ENCODE measurements at places on chromosomes 12 and 14.

GRCh38 chr14:99035712-99036610 is 236.0 kb downstream of the BCL11B start:
- DNase-seq: no peak

GRCh38 chr12:7034464-7034863 is 16.2 kb upstream of the LPCAT3 start:
- DNase-seq: no peak

- no peak for DNase-seq
These were observed 1109.8 kb downstream of the TMTC2 start for GRCh38 chr12:83796531-83796930.

DNA sequence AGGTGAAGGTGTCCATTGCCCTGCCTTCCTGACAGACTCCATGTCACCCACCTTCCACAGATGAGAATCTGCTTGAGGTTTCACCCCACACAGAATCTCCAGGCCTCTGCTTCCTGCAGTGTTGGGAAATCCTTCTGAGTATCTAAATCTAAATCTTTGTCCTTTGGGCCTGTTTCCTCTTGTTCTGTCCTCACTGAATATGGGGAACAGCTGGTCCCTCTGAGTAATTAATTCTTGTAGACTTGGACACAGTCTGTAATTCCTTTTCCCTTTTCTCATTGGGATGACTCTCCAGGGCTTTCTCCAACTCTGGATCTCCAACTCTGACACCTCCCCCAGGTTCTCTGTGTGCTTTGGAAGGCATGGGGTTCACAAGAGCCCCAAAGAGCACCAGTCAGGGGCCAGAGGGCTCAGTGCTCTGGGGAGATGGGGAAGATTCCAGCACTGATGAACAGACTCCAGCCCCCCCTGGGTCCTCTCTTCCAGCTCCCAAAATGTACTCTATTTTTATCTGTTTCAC is 2.3 kb upstream of the ACVRL1 start:
- DNase-seq: no peak

- no peak for DNase-seq
These were observed 117.2 kb downstream of the RGS6 start for GRCh38 chr14:72049462-72049861.

- DNase-seq: no peak
These were observed 48.7 kb upstream of the BCL11B start for GRCh38 chr14:99320621-99321235.

GRCh38 chr12:55132816-55133215 is 6.6 kb downstream of the OR9K2 start:
- no peak for DNase-seq

DNA sequence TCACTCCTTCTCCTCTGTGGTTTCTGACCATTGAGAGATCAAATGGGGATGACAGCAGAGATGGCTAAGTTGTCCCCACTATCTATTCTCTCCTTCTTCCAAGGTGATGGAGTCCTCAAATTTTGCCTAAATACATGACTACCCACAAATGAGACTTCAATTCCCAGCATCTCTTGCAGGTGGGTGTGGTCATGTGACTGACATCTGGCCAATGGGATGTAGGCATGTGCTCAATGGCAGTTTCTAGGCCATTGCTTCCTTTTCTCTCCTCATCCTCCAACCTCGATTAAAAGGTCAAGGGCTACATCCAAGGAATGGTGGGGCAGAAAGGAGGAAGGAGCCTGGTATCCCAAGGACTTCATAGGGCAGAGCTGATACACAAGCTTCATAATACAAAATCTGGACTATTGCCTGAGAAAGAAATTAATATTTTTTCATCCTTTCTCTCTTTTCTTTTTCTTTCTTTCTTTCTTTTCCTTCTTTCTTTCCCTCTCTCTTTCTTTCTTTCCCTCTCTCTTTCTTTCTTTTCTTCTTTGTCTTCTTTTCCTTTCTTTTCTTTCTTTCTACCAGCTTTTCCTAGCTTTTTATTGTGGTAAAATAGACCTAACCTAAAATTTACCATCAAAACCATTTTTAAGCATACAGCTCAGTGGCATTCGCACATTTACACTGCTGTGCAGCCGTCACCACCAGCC is 100.9 kb upstream of the PRB2 start:
- no peak for DNase-seq

DNA sequence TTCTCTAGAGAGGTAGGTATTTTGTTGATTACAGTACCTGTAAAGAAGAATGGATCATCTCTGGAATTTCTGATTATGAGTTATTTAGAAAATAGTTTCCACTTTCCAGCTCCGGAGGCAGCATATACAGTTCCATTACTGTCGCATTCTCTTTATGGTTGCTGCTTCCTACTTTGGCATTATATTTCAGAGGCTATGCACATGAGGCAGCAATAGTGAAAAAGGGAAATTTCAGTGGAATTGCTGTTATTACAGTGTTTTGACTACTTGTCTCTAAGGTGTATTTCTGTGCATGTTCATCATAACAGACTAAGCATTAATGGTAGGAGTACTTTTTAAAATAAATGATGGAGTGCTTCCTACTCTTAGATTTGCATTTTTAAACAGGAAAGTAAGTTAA is 10.2 kb downstream of the GNG2 start:
- DNase-seq: no peak

DNA sequence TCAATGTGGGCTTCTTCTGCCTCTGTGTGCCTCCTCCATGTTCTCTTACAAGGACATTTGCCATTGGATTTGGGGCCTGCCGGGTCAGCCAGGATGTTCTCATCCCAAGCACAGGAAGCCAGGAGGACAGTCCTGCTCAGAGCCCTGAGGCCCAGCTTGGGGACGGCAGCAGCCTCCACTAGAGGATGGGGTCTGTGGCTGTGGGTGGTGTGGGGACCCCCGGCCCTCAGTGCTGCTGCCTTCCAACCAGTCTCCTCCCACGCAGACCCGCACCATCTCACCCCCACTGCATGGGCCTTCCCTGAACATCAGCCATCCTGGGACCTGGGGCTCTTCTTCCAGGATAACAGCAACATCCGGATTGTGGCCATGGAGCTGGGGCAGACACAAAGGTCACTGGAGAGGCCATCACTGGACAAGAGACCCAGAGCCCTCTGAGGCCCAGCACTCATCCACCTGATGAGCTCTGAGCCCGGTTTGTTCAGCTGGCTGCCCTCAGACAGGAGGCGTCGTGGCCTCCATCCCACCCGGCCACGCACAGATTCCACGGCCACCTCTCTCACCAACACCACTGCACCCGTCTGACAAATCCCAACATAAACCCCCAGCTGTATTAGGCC is 56.5 kb upstream of the C14orf180 start:
- no peak for DNase-seq

GRCh38 chr14:101361044-101361443 is 200.3 kb upstream of the DIO3 start:
- DNase-seq: no peak

GRCh38 chr14:34036319-34036766 is 85.5 kb upstream of the EGLN3 start:
- no peak for DNase-seq

- no peak for DNase-seq
These were observed 28.1 kb downstream of the ARF6 start for GRCh38 chr14:49920935-49921334.

- DNase-seq: no peak
These were observed 482.8 kb downstream of the MED13L start for GRCh38 chr12:115794659-115795081.

DNA sequence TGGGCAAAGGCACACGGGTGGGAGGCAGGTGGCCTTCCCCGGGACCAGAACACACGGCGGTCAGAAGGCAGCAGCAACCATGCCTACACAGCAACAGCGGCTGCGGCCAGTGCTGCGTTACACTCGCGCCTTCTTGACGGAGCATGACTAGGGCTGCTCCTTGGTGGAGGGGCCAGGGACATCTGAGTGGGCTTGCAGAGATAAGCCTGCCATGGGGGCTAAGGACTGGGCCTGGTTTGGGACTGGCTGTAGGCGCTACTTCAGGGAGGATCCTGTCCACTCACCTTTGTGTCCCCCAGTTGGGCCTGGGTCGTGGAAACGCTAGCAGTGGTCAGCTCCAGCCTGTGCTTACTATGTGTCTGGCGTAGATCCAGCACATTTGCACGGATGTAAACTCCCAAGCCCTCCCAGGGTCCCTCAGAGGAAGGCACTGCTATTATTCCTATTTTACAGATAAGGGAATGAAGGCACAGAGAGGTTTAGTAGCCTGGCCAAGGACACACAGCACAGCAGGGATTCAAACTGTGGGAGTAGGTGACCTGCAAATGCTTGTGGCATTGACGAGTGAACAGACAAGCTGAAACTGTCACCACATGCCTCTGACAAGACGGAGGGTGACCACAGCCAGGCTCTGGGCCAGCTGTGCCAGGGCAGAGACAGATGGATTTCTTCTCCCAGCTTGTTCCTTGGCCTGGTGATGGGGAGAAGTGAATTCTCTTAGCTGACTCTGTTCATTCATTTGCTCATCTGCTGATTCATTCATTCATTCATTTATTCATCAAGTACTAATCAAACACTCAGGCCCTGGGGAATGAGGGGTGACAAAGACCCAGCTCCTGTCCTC is 31.9 kb upstream of the DLK1 start:
- DNase-seq: no peak

DNA sequence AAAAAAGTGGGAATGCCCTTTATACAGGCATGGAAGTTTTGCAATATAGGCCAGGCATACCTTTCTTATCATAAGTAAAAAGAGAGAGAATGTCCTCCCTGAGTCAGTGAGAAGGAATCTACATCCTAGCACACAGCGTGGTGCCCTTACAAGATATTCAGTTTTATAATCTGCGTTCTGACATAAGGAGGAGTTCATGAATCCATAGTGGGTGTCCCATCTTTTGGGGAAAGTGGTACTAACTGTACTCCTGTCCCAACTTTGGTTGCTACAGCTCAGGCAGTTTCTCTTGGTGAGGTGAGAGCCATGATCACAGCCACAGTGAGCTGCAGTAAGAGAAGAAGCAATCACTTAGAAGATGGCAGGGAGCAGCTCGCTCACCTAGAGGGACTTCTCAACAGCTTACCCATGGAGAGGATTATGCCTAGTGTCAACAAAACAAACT is 332.9 kb downstream of the BCAT1 start:
- DNase-seq: no peak

GRCh38 chr12:124438437-124439056 is 128.9 kb downstream of the NCOR2 start:
- no peak for DNase-seq

GRCh38 chr14:103130017-103130764 is 6.9 kb downstream of the TNFAIP2 start:
- no peak for DNase-seq

DNA sequence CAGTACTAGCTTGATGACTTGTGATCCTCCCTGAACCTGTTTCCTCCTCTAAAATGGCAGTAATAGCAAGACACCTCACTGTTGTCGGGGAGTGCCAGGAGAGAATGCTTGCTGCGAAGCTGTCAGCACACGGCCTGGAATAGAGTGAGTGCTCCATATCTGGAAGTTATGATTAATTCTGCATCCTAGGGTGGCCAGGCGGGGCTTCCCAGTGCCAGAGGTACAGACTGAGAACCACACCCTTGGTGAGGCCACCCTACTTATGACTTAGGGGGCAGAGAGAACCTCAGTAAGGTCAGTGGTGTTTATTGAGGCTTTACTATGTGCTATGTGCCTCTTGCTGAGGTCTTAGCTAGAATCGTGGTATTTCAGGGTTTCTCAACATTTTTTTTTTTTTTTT is 20.1 kb downstream of the MORN3 start:
- no peak for DNase-seq

- no peak for DNase-seq
These were observed 325.5 kb upstream of the RTL1 start for GRCh38 chr14:101228949-101229541.

GRCh38 chr12:117039891-117040309 is 59.3 kb downstream of the TESC start:
- DNase-seq: no peak

GRCh38 chr14:51723990-51724389 is 72.3 kb downstream of the FRMD6 start:
- no peak for DNase-seq

- DNase-seq: no peak
These were observed 20.5 kb upstream of the GPR132 start for GRCh38 chr14:105085766-105086165.

DNA sequence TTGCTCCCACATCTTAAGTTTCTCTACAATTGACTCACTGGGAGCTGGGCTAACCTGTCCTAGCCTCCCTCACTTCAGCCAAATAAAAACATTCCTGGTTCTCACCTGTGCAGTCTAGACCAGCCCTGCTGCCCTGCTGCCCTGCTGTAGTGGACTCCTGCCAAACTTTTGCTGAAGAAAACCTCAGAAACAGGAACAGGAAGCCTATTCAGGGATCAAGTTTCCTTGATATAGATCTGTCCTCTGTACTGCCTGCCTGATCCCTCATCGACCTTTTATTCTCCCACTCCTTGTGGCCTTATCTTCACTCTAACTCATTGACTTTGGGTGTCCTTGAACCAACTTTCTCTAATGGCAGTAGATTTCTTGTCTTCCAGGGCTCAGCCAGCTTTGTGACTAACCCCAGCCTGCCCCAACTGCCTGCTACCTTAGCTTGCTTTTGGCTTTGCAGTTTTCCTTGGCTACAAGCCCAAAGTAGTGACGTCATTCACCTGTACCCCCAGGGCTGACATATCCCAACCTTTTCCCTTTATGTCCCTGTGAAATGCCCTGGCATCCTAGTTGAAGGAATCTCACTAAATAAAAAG is 234.8 kb downstream of the DUSP6 start:
- DNase-seq: no peak

GRCh38 chr14:65371784-65372183 is 40.7 kb upstream of the FUT8 start:
- no peak for DNase-seq

GRCh38 chr12:67747869-67748742 is 99.6 kb downstream of the DYRK2 start:
- no peak for DNase-seq

- DNase-seq: no peak
These were observed 50.5 kb downstream of the RALGAPA1 start for GRCh38 chr14:35758523-35759129.

DNA sequence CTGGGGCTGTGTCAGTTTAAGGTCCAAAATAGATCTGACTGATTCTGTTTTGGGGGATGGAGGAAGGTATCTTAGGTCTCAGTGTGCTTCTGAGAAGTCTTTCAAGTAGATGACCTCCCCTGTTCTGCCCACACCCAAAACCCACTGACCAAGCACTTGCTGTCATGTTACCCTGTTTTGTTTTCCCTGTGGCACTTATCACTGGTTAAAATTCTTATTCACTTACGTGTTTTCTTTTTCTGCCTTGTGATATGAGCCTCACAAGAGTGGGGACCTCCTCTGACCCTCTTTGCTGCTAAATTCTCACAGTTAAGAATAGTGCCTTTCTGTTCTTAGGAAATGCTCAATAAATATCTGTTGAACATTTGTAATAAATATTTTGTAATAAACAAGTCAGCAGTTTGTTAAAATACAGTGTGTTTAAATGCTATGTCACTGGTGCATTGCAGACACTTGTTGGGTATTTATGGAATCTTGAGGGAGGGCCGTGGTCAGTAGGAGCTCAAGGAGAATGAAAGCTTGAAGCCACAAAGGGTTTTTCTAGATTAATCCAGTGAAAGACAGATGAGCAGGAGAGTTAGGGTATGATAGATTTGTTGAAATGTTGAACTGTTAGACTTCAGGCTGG is 20.9 kb downstream of the PLEKHA5 start:
- no peak for DNase-seq

DNA sequence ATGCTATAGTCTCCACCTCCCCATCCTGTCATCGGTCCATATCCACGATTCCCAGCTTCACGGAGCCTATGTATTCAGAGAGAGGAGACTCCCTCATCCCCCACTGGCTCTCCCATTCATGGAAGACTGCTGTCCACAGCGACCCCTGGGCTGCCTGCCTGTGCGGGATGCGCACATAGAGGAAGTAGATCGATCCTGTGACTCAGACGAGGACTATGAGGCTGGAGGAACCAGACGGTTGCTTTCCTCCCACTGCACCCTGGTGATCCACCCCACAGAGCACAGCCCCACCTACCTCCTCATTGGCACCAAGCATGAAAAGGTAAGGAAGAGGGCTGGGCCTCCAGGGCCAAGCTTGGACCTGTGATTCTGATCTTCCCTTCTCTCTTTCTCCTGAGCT is 24.4 kb downstream of the PIGH start:
- DNase-seq: no peak

Measured in putamen (tissue), 1 donor.